ENCODE measurements at places on chromosomes 11 and 22. TPM values are rescaled to one million over a fixed set of nuclear protein-coding genes. Genes with fewer than 3 reads are reported as not detected.

- no peak for DNase-seq
Observed at GRCh38 chr11:119479685-119480275, 56.8 kb upstream of the THY1 start.

DNA sequence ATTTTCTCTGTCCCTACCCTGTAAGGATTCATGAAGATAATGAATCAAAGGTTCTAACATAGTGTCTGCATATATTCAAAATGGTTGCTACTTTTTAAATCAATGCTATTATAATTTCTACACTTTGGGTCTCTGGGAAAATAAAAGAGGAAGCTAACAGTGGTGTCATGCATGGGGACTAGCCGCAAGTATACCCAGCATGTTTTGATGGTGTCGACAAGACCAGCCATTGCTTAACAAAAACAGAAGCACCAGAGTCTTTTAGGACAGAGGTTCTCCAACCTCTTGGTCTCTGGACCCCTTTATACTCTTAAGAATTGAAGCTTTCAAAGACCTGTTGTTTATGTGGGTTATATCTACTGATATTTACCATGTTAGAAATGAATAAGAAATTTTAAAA is 37.8 kb downstream of the RNF141 start:
- no peak for DNase-seq

- no peak for DNase-seq
Observed at GRCh38 chr11:1296287-1296686, 13.1 kb downstream of the TOLLIP start.

DNA sequence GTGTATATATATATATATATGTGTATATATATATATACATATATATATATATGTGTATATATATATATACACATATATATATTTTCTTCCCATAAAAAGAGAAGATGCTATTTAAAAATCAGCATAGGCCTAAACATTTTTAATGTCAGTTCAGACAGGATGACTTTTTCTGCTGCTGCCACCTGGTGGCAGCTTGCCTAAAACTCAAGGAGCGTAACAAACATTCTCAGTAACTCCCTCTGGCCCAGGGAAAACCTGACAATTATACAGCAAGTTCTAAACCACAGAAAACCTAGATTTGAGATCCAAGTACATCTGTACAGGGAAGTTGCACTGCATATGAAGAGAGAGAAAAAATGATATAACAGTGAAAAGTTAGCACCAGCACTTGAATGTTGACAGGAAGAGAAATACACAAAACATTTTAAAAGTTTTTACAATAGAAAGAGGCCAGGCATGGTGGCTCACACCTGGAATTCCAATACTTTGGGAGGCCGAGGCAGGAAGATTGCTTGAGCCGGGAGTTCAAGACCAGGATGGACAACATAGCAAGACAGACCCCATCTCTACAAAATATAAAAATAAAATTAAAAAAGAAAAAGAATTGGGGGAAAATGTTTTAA is 16.6 kb downstream of the OR8A1 start:
- DNase-seq, result peak; percentile 41

EFCAB6 gene
- total RNA-seq, result 2.0 TPM

MS4A13 gene
- not detected for total RNA-seq

DNA sequence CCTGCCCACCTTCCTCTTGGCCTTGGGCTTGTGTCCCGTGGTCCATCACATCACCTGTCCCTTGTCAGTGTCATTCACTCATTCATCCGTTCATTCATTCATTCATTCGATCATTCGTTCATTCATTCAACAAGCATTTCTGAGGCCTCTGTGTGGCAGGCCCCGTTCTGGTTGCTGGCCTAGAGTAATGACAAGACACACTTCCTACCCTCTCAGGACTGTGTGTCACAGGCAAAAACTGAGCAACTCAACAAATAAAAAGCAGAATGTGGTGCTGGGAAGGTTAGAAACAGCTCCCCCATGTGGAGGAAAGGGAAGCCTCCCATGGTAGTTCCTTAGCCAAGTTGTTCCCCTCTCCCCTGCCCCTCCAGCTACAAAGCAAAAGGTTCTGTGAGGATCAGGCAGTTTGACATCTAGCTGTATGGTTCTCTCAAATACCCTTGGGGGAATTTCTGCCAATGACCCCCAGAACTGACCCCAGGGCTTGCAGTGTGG is 1.6 kb upstream of the OMP start:
- DNase-seq, result no peak

DNA sequence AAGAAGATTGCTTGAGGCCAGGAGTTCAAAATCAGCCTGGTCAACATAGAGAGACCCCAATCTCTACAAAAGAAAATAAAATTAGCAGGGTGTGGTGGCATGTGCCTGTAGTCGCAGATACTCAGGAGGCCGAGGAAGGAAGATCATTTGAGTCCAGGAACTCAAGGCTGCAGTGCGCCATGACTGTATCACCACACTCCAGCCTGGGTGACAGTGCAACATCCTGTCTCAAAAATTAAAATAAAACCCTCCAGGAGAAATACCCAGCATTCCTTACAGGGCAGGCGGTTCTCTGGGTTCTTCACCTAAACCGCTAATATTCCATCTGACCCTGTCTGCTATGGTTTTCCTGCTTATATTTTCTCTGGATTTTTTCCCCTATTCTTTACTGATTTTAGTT is 13.5 kb downstream of the TCF20 start:
- no peak for DNase-seq

GRCh38 chr11:72972496-72973128 is 158.4 kb downstream of the ATG16L2 start:
- no peak for DNase-seq

- no peak for DNase-seq
Observed at GRCh38 chr22:43502306-43502874, 90.6 kb downstream of the MPPED1 start.

DNA sequence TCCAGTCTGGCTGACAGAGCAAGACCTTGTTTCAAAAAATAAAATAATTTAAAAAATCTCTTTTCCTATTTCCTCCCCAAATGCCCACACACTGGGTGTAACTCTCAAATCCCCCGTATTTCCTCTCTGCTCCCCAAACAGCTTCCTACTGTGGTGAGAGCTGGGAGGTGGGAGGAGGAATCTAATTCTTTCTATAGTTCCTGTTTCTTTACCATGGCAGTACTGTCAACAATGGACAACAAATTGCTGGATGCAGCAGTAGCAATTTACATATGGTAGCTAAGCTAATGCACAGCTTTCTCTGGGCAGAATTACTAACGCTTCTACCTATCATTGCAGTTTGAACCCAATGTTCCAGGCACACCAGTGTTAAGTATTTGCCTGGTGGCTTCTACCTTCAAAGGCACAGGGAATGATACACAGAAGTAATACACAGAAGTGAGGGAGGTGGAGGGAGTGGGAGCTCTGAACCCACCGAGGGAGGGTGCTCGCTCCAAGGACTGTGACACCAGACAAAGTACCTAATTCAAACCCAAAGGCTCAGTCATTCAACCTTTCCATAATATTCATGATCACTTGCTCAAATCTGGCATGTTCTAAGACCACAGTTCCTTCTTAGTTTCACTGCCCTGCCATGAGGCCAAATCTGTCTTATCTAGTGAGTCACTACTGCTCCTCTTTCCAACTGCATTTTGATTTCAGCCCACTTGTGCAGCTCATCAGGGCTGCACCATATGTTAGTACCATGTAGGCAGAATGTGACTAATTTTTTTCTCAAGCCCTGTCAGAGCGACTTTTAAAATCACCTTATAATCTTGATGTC is 37.9 kb downstream of the CELF1 start:
- no peak for DNase-seq
